ENCODE measurements at places on chromosomes 2 and 18.

GRCh38 chr2:190323406-190323805 lies 3.8 kb upstream of the HIBCH start:
- no peak for DNase-seq

DNA sequence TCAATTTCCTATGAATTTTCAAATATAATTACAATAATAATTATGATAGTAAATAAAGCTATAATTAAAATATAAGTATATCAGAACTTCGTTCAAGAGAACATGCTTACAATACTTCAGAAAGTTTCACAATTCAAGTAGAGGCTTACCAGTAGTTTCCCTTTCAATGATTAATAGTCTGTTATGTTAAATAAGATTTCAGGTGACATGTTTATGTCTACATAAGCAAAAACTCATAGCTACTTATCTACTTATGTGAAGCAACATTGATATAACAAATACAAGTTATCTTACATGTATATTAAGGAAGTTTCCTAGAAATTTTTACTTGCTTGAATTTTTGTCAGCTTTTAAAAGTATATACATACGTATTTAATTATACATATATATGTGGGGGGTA lies 4.5 kb upstream of the COL3A1 start:
- no peak for DNase-seq

- no peak for DNase-seq
Observed at GRCh38 chr2:16899958-16900357, 234.3 kb upstream of the CYRIA start.

DNA sequence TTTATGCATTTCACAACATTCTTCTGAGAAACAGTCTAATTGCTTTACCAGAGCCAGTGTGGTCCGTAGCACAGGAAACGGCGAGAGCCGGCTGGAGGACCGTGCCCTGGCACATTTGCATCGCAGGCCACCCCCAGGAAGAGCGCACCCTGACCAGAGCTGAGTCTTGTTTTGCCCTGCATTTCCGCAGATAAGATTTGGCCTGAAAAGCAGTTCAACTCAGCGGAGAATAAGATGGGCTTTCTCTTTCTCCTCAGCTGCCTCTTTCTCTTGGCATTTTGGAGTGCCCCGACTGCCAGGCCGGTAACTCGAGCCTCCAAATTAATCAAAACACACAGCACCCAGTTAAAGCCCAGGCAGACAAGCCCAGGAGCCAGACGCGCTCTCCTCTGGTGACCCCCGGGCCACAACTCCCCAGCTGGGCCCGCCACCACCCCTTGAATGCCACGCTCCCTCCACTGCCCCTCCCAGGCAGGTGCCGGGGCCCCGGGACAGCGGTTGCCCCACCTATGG lies 464 bp downstream of the COL4A4 start:
- no peak for DNase-seq
